ENCODE measurements at places on chromosomes 3 and 15.
A peak's percentile ranks its signal among the peaks of the same experiment; 100 is the strongest.

- no peak for DNase-seq
Measured at GRCh38 chr3:161026612-161027510, 78.3 kb downstream of the B3GALNT1 start.

GRCh38 chr3:147215660-147216059 lies 190.7 kb downstream of the ZIC4 start:
- no peak for DNase-seq

DNA sequence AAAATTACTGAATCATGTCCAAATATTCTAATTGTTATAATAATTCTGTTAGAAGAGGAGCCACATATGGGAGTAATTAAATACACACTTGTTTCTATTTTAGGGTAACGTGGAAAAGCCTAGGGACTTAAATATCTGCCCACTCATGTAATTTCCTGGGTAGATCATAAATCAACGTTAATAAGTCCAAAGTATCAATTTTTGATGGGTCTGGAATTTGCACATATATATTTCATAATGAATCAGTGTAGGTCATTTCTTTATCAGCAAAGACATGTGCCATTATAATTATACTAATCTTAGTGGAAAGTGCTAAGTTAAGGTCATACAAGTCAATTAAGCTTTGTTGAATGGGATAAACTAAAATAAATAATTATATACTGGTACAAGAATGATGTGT lies 346.2 kb downstream of the ZBBX start:
- DNase-seq: no peak

- peak; percentile 23 for DNase-seq
Measured at GRCh38 chr3:182412066-182412465, 381.2 kb upstream of the ATP11B start.

- peak; percentile 54 for DNase-seq
Measured at GRCh38 chr3:89042236-89042835, 65.1 kb upstream of the EPHA3 start.

- no peak for DNase-seq
Measured at GRCh38 chr15:74549816-74550215, 8.8 kb downstream of the ARID3B start.

GRCh38 chr15:70284438-70285214 lies 186.9 kb upstream of the TLE3 start:
- DNase-seq: peak; percentile 38

- peak; percentile 82 for DNase-seq
Measured at GRCh38 chr15:62770752-62771151, 271.8 kb upstream of the TPM1 start.

- DNase-seq: no peak
Measured at GRCh38 chr3:171765511-171765887, 44.8 kb downstream of the PLD1 start.

GRCh38 chr3:97765336-97765735 lies 778 bp downstream of the ARL6 start:
- peak; percentile 13 for DNase-seq

Data from astrocyte of the hippocampus (primary cell).